ENCODE measurements at places on chromosomes 12 and 14. TPM values are rescaled to one million over a fixed set of nuclear protein-coding genes. Genes with fewer than 3 reads are reported as not detected.

RSRC2 gene
- total RNA-seq: 127 TPM

KRT7 gene
- total RNA-seq: not detected

CD69 gene
- total RNA-seq: not detected

TMEM132C gene
- total RNA-seq: 1.9 TPM

NOVA1 gene
- total RNA-seq: 107 TPM

NPAS3 gene
- 42.9 TPM for total RNA-seq

B4GALNT1 gene
- total RNA-seq: 103 TPM

FOXG1 gene
- 80.4 TPM for total RNA-seq

GARIN6 gene
- not detected for total RNA-seq

BIN2 gene
- total RNA-seq: 0.63 TPM

DEPDC4 gene
- 1.3 TPM for total RNA-seq

PNMA1 gene
- total RNA-seq: 85.1 TPM

CACNA1C gene
- total RNA-seq: 54.8 TPM

FAM186B gene
- not detected for total RNA-seq

STRN3 gene
- 107 TPM for total RNA-seq

TNFAIP2 gene
- 9.4 TPM for total RNA-seq

OAS2 gene
- 2.5 TPM for total RNA-seq

Measured in parietal lobe (tissue), 2 donors.